ENCODE measurements at places on chromosomes 2 and 18.

- no peak for DNase-seq
Measured at GRCh38 chr2:140600116-140600515, 1530.7 kb downstream of the LRP1B start.

- DNase-seq = no peak
Measured at GRCh38 chr2:239833269-239834109, 191.7 kb downstream of the NDUFA10 start.

DNA sequence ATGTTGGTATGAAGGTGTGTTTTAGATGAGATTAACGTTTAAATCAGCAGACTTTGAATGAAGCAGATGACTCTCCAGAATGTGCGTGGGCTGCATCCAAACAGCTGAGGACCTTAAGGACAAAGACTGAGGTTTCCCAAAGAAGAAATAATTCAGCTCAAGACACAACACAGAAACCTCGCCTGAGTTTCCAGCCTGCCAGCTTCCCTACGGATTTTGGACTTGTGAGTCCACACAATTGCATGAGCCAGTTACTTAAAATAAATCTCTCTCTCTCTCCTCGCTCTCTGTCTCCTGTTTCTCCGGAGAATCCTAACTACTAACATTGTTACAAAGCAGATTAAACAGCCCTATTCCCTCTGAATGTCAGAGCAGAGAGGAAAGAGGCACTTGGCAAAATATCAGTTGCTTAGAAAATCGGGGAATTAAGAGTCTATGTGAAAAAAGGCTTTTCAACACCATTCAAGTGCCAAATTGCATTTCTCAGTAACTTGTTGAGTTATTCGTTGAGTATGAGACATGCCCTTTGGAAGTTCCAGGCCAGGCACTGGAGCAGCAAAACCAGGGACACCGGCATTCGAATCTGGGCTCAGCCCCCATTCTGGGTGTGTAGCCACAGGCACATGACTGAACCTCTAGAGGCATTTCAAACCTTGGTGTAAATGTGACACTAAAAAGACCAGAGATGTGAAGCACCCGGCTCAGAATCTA, 174.6 kb upstream of the PID1 start:
- no peak for DNase-seq

DNA sequence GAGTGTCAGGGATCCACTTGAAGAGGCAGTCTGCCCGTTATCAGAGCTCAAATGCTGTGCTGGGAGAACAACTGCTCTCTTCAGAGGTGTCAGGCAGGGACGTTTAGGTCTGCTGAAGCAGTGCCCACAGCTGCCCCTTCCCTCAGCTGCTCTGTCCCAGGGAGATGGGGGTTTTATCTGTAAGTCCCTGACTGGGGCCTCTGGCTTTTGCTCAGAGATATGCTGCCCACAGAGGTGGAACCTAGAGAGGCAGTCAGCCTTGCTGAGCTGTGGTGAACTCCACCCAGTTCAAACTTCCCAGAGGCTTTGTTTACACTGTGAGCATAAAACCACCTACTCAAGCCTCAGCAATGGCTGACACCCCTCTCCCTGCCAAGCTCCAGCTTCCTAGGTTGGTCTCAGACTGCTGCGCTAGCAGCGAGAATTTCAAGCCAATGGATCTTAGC, 38.1 kb downstream of the PLEK start:
- DNase-seq = peak; percentile 73

DNA sequence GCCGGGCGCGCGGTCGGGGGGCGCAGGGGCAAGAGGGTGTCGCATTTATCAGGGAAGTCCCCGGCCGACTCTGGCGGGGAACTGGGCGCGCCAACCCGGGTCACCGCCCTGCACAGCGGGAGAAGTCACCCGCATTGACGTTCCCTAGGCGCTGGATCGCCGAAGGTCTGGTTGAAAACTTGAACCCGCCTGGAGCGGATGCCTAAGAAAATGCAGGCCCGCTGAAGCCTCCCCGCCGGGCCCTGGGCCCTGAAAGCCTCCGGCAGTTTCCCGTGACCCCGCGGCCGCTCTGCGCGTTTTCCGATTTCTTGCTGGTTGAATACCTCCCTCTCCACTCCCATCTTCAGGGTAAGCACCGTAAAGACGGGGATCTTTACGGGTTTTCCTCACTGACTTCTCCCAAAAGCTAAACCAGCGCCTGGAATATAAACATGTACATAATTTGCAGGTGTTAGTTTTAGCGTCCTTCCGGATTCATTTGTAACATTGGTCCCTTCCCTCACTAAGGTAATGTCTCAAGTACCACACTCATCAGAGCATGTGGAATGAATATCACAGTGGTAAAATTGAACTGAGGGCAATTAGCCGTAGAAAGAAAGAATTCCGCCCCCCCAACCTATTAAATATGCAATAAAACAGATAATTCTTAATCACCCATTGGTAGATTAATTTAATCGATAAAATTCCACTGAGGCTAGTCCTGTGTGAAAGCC, 675 bp upstream of the SPIRE1 start:
- no peak for DNase-seq

GRCh38 chr2:28656937-28657615, 94.6 kb upstream of the PPP1CB start:
- no peak for DNase-seq

DNA sequence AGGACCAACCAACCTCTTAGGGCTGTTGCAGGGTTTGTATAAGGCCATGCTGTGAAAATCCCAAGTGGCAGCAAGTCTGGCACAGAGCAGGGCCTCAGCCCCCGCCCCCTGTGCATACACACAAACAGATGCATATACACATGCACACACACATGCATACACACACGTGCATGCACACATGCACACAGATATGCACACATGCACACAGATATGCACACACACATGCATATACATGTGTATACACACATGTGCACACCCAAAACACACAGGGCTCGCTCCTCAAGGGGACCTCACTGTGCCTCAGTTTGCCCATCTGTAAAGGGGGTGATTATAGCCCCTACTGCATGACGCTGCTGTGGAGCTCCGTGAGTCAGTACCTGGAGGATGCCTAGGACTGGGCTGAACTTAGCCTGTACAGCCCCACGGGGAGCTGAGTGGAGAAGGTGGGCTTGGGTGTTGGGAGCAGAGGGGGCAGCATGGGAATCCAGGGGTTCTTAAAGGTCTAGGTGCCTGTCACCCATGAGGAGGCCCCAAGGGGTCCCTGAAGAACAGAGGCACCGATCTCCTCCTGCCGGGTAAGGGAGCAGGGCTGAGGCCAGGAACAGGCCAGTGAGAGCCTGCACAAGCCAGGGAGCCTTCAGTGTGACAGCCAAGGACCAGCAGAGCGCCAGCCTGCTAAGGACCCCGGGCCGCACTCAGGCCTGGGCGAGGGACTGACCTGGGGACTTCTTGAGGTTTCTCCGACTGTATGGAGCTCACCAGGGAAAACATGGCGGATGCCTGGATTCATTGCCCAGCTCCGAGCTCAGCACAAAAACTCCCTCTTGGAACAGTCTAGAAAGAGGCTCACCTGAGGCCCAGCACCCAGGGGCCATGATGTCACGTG, 24.0 kb upstream of the ALPI start:
- no peak for DNase-seq

- no peak for DNase-seq
Measured at GRCh38 chr2:236985761-236986339, 99.8 kb upstream of the COPS8 start.

- no peak for DNase-seq
Measured at GRCh38 chr2:42367835-42368234, 6.8 kb upstream of the COX7A2L start.

- DNase-seq = no peak
Measured at GRCh38 chr2:139790136-139790535, 1009.9 kb upstream of the NXPH2 start.

DNA sequence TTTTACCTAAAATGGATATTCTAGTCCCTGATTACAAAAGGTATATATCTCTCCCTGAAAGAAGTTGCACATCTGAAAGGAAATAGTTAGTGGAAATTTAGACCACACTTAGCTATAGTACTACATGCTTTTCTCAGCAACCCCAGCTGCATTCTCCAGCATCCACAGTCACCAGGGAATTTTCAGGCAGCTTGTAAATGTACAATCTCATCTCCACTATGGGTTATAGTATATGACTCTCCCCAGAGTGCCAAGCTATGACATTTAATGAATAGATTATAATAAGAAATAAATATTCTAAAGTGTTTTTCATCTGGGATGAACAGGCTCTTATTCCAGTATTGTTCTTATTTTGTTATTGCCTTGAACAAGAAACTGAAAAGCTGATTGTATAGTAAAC, 197.6 kb upstream of the HNRNPA3 start:
- no peak for DNase-seq

DNA sequence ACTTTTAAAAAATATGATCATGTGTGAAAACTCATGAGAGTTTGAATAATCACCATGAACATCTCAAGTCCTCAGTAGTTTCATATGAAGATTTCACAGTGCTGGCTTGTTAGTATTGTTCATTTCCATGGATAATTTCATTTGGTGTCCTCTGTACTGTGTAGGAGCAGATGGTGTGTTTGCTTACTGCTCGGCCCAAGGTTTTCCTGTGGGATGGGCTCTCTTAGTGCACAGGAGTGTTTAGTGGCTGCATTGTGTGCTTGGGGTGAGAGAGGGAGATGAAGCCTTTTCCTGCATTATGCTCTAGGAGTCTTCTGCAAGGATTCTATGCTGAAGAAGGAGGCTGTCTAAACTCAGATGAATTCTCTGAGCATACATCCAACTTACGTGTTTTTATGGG, 270.6 kb downstream of the SOCS6 start:
- DNase-seq = no peak

GRCh38 chr2:148299616-148300015, 278.7 kb downstream of the MBD5 start:
- no peak for DNase-seq

GRCh38 chr18:64132871-64133270, 16.0 kb downstream of the LINC00305 start:
- DNase-seq = no peak

GRCh38 chr2:105926960-105927678, 182.4 kb downstream of the NCK2 start:
- no peak for DNase-seq
